Left cardiac atrium (tissue), 4 donors: ENCODE measurements at places on chromosomes 6 and 20. TPM values are rescaled to one million over a fixed set of nuclear protein-coding genes. Genes with fewer than 3 reads are reported as not detected.
A peak's percentile ranks its signal among the peaks of the same experiment; 100 is the strongest.

GRM4 gene
- total RNA-seq = not detected

RNF182 gene
- total RNA-seq = 0.21 TPM

IBTK gene
- 31.8 TPM for total RNA-seq

BTNL2 gene
- total RNA-seq = not detected

NFYA gene
- total RNA-seq = 11.8 TPM

TRIM31 gene
- total RNA-seq = not detected

C4B gene
- 235 TPM for total RNA-seq

MDC1 gene
- total RNA-seq = 25.6 TPM

RGS17 gene
- total RNA-seq = 0.37 TPM

C20orf144 gene
- 0.29 TPM for total RNA-seq

GRCh38 chr20:60001108-60001507 lies 42.9 kb downstream of the CDH26 start:
- no peak for DNase-seq

GRCh38 chr6:36195471-36196112 lies 952 bp upstream of the BRPF3 start:
- DNase-seq = no peak

- DNase-seq = no peak
Observed at GRCh38 chr20:56348305-56348693, 10.5 kb upstream of the FAM210B start.

GRCh38 chr6:136089876-136090275 lies 160.2 kb downstream of the MTFR2 start:
- no peak for DNase-seq

DNA sequence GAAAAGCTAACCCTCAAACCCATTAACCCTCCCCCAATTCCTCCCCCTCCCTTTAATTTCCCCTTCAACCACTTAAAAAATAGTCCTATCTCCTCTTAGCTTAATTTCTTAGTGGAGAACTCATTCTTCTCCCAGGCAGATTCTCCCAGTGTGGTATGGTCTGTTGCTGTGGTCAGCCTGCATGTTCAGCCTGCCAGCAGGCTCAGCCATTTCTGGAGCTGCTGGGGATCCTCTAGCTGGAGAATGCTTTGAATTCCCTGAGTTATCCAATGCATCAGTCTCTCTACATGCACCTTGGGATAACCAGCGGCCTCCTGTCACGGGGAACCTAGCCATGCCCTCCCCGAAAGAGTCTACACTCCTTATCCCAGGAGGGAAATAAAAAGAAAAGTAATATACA lies 375.4 kb upstream of the RSPO3 start:
- DNase-seq = no peak

DNA sequence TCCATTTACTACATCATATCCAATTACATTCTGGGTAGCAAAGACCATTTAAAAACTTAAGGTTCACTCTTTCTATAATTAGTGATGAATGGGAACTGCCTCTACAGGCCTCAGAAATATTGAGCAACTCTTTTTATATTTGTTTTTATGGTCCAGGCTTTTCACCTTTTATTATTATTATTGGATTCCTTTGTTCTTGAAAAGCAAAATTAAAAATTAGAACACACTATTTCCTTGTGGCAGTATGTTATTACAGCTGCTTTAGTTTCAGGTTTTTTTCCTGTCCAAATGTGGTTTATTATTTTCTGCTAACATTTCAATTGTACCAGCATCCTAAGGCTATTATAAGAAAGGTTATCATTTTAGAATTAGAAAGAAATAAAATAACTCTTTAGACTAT lies 150.1 kb downstream of the FARS2 start:
- no peak for DNase-seq

DNA sequence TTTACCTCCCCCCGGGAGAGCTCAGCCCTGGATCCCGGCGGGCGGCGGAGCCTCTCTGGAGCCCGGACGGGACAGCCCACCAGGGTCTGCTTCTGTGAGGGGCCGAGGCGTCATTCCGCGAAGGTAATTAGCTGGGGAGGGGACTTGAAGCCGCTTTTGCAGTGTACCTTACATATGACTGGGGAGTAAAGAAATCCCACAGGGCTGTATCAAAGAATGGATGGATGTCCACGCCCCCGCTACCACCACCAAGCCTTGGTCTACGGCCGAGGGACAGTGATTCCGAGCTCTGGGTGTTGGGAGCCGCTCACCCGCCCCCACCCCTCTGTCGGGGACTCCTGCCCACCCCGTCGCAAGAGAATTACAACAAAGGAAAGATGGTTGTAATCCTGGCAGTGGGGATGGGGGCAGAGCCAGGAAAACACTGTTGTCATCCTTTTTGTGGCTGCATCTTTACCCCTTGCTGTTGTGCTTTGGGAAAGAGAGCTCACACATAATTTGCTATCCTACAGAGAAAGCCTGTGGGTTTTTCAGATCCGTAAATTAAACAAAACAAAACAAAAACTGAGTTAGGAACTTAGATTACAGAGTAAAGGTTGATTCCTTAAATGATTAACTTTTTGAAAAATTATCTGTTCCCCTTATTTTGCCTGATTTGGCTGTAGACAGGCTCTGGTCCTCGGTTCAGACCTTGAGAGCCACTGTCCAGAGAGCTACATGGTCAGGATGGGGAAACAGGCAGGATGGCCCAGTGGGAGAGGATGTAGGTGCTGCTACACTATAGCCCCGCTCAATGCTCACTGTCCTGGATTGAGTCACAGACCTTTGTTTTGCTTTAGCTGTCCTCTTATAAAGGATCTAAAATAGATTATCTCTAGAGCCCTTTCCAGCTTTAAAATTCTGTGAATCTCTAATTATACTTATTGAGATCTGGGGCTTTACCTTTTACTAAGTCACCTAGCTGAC lies 997 bp upstream of the FBXO30 start:
- no peak for DNase-seq

GRCh38 chr6:111781041-111781708 lies 92.1 kb downstream of the FYN start:
- DNase-seq = no peak

DNA sequence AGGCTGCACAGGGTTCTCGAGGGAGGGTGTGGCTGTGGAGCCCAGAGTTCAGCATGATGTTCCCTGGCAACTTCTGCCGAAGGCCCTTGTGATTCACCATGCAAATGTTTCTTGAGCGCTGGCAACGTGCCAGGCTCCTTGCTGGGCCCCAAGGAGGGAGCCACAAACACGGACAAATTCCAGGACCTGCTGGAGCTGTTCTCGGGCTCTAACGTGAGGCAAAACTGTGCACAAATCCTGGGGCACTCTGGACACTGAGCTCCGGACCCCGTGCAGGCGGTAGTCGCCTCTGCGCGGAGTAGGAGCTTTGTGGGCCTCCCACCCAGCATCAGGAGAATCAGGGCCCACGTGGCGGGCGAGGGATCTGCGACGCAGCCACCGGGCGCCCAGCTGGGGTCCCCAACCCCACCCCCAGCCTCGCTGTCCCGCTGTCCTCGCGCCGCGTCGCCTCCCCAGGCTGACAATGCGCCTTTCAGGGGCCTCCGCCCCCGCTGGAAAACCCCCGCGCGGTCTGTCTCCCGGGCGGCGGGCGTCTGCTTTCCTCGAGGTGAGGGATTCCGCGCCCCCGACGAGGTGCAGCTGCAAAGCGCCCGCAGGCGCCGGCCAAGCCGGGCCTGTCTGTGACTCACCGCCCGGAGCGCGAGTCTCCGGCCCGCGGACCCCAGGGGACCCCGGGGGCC lies 31.7 kb upstream of the SCUBE3 start:
- DNase-seq = peak; percentile 76

- no peak for DNase-seq
Observed at GRCh38 chr20:15235471-15236198, 898.2 kb upstream of the FLRT3 start.

- no peak for DNase-seq
Observed at GRCh38 chr20:732727-733126, 35.6 kb downstream of the SLC52A3 start.

DNA sequence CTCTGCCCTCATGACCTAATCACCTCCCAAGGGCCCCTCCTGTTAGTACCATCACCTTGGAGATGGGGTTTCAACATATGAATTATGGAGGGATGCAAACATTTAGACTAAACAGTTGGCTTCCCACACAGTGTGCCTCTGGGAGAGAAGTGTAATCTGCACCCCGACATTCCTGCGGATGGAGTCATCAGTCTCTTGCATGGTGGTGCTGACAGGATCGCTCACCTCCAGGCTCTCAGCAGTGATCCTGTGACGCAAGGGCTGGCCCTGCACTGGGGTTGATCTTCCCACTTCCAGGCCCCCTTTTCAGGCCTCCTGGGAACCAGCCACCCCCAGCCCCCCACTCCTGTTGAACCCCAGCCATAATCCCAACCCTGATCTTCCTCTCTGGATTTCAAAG lies 16.0 kb upstream of the PI16 start:
- DNase-seq = no peak

GRCh38 chr20:45765980-45766379 lies 25.7 kb downstream of the WFDC3 start:
- no peak for DNase-seq

DNA sequence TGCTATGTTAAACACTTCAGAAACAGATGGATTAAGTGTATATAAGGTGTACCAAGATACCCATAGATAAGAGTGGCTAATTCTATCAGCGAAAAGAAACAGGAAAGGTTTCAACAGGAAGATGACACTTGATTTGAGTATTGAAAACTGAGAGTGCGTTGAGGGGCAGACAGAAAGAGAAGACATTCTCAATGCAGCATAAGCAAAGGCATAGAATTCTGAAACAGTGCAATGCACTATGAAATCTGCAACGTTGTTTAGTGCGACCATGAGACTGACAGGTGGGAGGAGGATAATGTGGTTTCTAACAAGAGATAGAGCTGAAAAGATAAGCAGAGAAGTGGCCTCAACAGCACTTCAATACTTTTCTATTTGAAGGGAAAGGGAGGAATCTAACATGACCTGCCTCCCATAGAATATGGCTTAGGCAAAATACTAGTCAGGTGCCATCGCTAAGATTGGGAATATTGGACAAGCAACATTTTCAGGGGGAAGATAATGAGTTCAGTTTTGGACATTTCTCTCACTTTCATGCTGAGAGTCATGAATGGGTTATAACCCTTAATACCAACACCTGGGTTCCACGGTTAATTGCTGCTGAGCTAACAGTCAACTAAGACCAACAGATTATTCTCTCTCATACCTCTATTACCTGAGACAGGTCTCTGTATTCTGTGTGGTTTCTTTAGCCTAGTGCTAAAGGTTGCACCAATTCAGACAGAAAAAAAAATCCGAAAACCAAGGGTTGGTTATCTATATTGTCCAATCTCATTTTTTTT lies 312.9 kb upstream of the ARID1B start:
- no peak for DNase-seq

- DNase-seq = no peak
Observed at GRCh38 chr20:10837901-10838300, 164.1 kb upstream of the JAG1 start.

- no peak for DNase-seq
Observed at GRCh38 chr6:28898710-28898965, 25.1 kb downstream of the TRIM27 start.

- peak; percentile 87 for DNase-seq
Observed at GRCh38 chr20:62642051-62642665, at the start of gene SLCO4A1. Gene SLCO4A1, plus strand, starts transcription at chr20:62642503. Its CDS starts 13,952 bp downstream, at chr20:62656455.

DNA sequence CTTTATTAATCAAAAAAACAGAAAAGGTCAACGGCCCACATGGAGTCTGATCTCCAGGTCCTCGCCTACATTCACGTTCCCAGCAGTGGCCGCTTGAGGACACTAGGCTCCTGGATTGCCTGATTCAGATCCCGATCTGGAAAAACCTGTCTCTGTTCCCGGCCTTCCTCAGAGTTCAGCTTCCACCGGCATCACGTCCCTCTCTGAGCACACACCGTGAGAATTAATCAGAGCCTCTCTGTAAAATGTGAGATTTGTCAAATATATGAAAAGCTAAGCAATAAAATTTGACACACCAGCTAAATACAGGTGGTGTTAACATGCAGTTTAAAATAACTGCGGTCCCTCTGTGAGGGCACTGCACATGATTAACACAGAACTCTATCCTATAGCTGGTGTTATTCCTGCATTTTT lies 122.8 kb upstream of the COL21A1 start:
- peak; percentile 56 for DNase-seq

- DNase-seq = no peak
Observed at GRCh38 chr6:127515234-127515793, 3.8 kb downstream of the MTCL3 start.

DNA sequence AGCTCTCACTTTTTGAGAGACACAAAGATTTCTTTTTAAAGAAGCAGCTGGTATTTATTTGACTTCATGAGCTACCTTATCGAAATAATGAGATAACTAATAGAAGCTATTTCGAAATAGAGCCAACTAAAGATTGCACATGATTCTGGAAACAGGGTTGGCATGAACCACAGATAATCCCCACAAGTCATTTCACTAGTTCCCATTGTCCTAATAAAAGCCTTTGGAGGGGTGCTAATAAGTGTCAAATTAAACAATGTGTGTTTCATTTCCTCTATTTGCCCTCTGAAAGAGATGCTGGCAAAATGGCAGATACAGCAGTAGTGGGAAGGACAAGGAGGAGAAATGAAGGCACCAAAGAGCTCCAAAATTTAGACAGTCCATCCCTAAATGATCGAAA lies 78.6 kb upstream of the RIPOR2 start:
- DNase-seq = no peak

DNA sequence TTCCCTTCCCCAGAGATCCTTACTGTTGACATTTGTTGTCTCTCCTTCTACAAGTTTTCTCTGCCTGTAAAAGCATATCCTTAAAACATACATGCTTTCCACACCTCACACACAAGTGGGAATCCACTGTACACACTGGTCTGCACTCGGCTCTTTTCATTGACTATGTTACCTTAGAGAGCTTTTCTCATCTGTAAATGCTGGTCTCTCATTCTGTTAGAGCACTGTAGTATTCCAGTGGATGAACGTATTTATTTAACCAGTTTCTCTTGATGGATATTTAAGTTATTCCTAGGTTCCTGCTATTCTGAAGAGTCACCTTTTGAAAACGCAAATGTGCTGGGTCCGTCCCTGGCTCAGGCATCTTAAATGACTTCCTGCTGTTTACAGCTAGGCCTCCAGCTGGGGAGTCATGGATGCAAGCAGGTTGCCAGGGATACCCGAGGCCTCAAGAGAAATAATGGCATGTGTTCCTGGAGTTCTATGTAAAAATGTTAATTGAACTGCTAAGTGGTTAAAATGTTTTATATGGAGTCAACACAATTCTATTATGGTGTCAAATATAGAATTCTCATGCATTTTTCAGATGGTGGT lies 61.1 kb upstream of the TGM3 start:
- DNase-seq = no peak

DNA sequence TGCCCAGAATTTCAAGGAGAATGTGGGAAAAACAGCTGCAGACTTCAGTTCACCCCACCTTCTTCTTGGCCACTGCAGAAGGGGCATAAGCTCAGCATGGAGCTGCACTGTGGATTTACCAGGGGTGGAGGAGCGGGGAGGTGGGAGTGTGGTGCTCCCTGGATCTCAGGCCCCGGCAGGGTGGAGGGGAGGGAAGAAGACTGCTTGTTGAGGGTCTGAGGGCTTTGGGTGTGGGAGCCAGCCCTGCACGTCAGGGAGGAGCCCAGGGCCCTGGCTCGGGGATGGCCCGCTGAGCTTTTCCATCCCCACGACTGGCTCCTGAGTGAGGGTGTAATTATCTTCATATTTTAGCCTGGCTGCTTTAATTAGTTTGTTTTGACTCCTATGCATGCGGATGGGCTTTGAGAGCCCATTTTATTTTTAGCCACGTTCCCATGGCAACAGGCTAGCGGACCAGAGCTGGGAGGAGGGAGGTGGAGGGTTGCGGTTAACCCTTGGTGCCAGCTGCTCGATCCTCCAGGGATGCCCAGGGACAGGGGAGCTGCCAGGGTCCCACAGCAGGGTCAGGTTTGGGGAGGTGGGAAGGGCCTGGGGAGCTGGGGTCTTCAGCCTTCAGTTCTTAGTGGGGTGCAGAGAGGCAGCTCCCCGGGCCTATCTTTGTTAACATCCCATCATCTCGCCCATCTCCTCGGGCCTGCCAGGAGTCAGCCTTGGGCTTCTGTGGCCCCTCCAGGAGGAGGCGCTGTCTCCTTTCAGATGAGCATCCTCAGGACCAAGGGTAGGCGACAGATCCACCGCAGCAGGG lies 68.2 kb downstream of the RAB44 start:
- peak; percentile 85 for DNase-seq
